Upper lobe of right lung (tissue), 1 donor: ENCODE measurements at places on chromosomes 5 and 9.

DNA sequence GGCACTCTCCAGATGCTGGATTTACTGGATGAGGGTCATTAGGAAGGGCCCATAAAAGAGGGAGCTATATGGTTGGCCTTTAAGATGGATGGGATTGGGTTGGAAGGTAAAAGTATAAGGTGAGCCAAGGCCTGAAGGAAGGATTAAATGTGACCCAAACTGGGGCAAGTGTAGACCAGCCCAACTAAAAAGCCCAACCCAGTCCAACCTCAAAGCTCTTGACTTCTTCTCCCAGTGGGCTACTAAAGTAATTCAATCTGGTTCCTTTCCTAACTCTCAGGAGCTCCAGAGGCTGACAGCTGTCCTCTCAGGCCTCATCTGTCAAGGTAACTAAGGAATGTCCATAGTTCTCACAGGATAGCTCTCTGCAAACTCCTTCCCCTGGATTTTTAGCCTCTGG, 122.2 kb upstream of the EFNA5 start:
- no peak for DNase-seq

GRCh38 chr5:124056326-124056990, 544.5 kb downstream of the CSNK1G3 start:
- DNase-seq: peak; percentile 53

GRCh38 chr9:33049680-33050361, 24.7 kb downstream of the DNAJA1 start:
- DNase-seq: no peak

- DNase-seq: no peak
Observed at GRCh38 chr5:142110988-142111687, 2.6 kb downstream of the NDFIP1 start.

- no peak for DNase-seq
Observed at GRCh38 chr5:66467564-66467963, 128.6 kb upstream of the MAST4 start.

DNA sequence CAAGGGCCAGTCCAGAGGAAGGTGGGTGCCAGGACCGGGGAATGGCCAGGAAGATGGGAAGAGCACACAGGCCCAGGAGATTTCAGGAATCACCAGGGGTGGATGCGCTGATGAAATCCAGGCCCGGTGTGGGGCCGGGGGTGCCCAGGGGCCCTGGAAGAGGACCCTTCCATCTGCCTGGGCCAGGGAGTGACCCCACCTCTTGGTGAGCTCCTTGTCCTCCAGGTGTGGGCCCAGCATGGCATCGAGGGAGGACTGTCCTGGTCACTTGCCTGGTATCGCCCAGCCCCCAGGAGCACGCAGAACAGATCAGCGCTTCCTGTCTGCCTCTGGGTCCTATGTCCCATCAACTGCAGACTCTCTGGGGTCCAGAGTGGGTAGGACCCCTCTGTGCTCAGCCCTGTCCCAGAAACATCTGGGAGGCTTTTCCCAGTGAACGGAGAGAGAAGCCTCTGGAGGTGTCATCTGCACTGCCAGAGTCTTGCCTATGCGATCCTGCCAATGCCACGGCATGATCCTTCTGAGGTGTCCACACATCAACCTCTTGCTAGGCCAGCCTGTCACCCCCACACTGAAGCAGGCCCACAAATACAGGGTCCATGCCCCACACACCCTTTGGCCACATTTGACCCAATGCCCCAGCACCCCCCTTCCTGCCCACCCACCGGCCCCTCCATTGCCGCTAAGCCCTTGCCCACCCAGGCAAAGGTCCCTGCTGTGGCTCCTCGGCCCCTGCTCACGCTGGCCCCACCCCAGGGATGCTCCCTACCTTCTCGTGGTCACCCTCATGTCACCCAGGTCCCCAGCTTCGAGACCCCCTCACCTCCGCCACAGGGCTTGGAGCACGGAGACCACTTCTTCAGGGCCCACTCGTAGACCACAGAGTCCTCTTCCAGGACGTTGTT, 67.2 kb downstream of the ZNF354C start:
- DNase-seq: peak; percentile 51

DNA sequence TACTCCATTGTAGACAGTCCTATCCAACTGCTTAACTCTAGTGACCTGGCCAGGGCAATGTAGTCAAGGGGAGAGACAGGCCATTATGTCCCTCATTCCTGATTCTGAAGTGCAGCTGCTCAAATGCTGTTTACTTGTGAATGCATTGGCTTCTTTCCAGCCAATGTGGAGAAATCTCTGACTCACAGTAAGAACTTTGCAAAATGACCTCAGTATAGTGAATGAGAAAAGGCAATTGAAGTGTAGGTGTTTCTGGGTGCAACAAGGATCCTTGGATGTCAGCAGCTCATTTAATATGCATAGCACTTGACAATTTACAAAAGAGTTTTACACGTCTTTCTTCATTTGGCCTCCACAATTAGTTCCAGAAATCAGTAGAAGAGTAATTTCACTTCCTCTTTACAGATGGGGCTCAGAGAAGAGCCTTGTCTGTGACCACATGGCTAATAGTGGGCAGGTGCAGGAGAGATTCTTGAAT, 367.2 kb downstream of the OSTF1 start:
- DNase-seq: no peak
